ENCODE measurements at places on chromosomes 5 and 9.

- DNase-seq = no peak
Observed at GRCh38 chr5:176730815-176731475, 79.4 kb upstream of the UNC5A start.

GRCh38 chr9:36964791-36965190 lies 69.3 kb downstream of the PAX5 start:
- DNase-seq = no peak

- DNase-seq = no peak
Observed at GRCh38 chr9:89185980-89186379, 7.4 kb upstream of the SHC3 start.

DNA sequence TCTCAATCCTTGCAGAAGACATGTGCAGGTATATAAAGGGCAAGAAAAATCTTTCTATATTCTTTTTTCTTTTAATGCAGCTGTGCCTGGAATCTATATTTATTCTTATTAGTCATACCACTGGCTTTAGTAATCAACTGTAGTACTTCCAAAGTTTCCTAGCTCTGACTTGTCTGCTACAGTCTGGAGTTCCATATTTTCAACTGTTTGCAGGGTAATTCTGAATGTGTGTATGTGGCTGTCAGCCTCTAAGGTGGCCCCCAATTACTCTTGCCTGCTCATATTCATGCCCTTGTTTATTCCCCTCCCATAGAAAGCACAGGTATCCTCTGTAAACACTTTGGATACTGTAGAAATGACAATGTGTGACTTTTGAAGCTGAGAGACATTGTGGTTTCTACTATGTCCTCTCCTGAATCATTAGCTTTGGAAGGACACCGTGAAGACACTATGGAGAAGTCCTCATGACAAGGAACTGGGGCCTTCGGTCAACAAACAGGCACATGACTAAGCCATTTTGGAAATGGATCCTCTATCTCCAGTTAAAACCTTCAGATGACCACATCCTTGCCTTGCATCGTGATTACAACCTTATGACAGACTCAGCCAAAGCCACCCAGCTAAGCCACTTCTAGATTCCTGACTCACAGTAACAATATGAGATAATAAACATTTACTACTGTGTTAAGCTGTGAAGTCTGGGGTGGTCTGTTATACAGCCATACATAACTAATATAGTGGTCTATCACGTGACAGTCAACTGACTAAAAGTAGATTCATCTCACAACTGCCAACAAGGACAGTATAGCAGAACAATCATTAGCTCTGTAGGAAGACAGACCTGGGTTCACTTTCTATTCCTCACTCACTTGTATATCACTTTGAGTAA lies 49.5 kb upstream of the SUSD1 start:
- no peak for DNase-seq

Data from D721Med (cell line).